ENCODE measurements at places on chromosomes 16 and 17.
A peak's percentile ranks its signal among the peaks of the same experiment; 100 is the strongest.

- DNase-seq = no peak
Observed at GRCh38 chr17:8176998-8177731, 985 bp upstream of the TMEM107 start.

GRCh38 chr16:12091569-12092543 lies 115.3 kb downstream of the SNX29 start:
- no peak for DNase-seq

GRCh38 chr17:68567035-68567434 lies 34.1 kb downstream of the FAM20A start:
- DNase-seq = no peak

GRCh38 chr16:89034971-89035668 lies 58.1 kb upstream of the CBFA2T3 start:
- DNase-seq = no peak

DNA sequence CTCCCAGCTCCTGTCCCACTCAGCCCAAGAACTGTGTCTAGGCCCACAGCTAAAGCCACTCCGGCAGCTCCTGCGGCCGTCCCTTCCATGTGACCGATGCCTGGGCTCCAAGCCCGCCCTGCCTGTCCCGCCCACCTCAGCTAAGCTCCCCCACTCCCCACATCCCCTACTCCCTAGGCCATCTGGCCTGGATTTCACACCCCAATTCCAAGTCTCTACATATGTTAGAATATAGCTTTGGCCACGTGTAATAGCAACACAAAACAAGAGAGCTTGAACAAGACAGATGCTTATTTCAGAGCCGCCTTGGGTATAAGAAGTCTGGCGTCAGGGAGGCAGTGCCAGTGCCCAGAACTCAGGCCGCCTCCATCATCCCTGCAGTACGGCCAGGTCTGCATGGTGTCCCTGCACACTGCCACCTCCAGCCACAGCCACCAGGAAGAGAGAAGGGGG lies 30.0 kb upstream of the USP22 start:
- DNase-seq = no peak

DNA sequence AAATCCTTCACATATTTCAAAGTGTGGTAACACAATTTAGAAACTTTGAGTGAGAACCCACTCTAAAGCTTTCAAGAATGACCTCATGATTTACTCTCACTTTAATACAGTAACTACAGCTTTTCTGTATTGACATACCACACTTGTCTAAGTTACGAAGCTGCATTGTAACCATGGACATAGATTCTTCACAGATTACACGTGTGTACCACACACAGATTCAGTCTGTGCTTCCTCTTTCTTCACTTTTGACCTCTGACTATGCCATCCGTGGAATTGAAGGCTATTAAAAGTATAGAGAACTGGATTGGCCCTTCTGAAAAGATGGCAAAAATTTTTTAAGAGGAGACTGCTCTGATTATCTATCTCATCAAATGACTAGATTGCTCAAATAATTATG lies 172.7 kb downstream of the TANC2 start:
- no peak for DNase-seq

GRCh38 chr16:71537643-71538042 lies 11.4 kb downstream of the CHST4 start:
- no peak for DNase-seq

- DNase-seq = no peak
Observed at GRCh38 chr16:21565861-21566669, 33.3 kb upstream of the METTL9 start.

- no peak for DNase-seq
Observed at GRCh38 chr17:66667491-66668030, 167.4 kb upstream of the CACNG5 start.

DNA sequence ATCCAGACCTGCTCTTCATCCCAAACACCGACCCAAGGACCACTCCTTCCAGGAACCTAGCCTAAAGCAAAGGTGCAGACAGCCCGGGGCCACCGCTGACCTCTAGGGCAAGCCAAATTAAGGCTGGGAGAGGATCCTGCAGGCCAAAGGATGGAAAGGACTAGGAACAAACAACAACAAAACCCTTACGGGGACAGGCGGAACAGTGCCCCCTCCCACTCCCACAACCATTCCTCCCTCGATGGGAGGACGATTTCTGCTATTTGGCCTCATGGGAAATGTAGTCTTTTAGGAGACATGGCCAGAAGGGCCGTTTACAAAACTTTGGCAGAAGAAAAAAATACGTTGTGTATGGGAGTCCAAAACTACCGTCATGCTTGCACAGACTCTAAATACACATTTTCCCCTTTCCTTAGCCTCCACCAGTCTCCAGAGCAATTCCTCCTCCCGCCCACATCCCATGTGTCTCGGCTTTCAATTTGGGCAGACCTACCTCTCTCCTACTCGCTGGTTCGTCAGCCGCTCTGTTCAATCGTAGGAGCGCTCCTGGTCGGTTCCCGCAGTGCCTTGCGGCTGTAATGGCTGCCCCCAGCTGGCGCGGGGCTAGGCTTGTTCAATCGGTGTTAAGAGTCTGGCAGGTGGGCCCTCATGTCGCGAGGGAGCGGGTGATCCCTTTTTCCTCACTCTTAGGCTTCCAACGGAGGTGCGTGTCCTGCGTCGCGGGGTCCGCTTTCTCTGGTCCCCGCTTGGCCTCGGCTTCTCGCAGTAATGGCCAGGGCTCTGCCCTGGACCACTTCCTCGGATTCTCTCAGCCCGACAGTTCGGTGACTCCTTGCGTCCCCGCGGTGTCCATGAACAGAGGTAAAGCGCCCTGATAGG lies at the start of gene ERAL1:
Gene ERAL1 (plus strand): TSS at position 560 of the 879 bp plus-strand sequence. CDS start 19 bp downstream, at position 579.
- peak; percentile 60 for DNase-seq

GRCh38 chr17:79836510-79836971 lies 2.7 kb downstream of the CBX4 start:
- no peak for DNase-seq

- no peak for DNase-seq
Observed at GRCh38 chr16:66869424-66869823, 10.9 kb upstream of the PDP2 start.

DNA sequence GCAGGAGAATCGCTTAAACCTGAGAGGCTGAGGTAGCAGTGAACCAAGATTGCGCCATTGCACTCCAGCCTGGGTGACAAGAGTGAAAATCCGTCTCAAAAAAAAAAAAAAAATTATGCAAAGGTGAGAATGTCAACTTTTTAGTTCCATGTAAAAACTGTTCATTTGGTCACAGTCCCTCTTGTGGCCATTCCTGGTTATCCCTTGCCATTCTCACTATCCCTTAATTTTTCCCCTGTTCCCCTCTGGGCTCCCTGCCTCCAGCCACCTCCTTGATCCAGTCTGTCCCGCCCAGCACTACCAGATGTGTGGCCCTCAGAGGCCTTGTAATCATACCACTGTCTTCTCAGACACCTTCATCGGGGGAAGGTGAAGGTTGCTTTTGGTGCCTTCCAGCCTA lies 23.4 kb downstream of the DCAF7 start:
- DNase-seq = no peak

DNA sequence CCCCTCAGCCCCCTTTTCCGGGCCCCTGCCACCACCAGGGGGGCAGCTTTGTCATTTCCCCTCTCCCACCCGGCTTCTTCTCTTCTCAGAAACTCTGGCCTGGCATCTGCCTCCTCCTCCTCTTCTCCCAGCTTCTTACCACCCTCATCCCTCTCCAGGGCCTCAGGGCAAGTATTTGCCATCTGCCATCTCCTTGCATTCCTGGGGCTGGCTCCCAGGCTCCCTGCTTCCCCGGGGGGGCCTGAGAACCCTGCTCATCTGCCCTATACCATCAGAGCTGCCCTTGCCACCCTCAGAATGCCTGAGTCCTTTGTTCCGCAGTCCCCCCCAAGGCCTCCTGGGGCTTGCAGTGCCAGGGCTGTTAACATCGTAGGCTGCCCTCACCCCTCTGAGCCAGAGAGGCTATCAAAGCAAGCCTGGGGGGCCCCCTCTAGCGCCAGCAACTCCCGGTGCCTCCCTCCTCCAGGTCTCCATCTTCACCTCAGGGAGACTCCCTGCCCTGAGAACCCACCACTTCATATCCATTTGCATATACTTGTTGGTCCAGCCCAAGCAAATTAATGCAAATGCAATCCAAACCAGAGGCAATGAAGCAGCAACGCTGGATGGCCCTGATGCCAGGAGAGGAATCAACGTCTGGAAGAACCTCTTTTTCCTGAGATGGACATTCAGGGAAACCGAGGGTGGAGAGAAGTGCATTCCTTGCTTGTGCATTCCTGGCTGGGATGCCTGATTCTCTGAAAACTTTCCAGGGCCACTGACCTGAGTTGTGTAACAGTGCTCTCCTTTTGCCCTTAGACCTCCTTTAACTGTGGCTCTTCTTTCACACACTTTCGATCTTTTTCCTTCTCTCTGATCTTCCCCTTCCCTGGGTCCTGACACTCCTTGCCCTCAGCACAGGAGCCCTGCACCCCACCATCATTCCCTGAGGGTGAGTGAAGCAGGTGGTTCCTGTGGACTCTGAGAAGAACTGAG lies 20.7 kb upstream of the SP2 start:
- no peak for DNase-seq

- DNase-seq = no peak
Observed at GRCh38 chr16:30041841-30042240, 10.8 kb upstream of the TLCD3B start.

DNA sequence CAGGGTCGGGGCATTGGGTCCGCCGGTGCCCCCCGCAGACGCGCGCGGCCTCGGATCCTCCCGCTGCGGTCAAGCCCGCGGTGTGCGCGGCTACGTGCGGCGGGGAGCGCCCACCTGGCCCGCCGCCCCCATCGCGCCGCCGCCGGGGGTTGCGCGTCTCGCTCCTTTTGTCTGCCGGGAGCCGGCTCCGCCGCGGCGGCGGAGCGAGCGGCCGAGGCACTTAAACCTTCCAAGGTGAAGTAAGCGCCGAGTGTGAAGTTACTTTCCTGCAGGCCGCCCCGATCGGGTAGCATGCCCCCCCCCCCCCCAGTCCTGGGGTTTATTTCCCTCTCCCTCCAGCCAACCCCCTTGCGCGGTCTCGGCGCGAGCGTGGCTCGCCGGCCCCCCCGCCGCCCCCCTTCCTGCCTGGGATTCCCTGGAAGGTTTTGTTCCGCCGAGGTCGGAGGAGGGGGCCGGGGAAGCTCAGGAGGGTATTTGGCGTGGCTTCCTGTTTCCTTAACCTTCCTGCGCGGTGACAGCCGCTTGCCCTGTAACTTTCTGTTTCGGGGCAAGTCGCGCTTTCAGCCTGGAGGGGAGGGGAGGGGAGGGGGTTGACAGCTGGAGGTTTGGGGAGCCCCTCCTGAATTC lies 56.6 kb upstream of the GSE1 start:
- DNase-seq = no peak

GRCh38 chr16:14110728-14111251 lies 39.7 kb downstream of the MRTFB start:
- no peak for DNase-seq

- DNase-seq = no peak
Observed at GRCh38 chr16:81318711-81319110, 3.9 kb downstream of the GAN start.

DNA sequence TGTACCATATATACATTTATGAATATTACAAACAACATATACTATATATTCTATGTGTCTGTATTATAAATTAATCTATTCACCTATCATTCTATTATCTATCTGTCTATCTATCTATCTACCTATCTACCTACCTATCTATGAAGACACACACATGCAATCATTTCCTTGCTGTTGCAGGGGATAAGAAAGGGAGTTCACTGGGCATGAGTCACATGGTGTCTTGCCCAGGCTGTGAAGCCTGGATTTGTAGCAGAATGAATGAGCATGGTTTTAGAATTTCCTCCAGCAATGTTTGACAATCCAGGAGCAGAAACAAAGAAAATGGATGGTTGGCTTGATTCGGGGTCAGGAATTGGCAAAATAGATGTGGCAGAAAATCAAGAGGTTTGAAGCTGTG lies 23.2 kb upstream of the FAM20A start:
- DNase-seq = no peak

DNA sequence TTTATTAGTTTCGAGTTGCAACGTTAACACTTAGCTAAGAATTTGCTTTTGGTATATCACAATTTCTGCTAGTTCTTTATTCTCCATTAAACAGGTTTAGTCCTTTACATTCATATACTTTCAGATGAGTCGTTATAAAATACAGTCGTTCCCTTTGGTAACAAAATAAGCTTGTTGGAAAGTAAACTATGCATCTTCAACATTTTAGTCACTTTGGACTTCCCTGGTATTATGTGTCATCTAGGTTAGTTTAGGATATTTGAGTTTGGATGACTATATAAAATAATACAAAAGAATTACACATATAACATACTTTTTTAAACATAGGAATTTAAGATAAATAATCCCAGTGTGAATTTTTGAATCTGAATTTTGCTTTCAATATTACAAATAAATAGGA lies 351.5 kb downstream of the BCAS3 start:
- DNase-seq = no peak

DNA sequence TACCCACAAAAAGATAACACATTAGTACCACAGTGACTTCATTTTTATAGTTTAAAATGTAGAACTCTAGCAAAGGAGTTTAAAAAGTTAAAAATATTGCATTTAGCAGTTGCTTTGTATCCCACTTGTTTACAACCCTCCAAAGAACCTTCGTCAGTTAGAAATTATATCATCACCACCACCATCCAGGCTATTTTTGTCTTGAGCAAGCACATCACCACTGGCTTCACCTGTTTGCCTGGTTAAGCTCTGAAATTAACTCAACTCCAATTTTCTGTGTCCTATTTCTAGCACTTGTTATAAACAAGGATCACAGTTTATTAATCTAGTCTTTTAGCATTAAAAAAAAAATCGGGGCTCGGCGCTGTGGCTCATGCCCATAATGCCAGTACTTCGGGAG lies 6.1 kb downstream of the GLYR1 start:
- DNase-seq = no peak

DNA sequence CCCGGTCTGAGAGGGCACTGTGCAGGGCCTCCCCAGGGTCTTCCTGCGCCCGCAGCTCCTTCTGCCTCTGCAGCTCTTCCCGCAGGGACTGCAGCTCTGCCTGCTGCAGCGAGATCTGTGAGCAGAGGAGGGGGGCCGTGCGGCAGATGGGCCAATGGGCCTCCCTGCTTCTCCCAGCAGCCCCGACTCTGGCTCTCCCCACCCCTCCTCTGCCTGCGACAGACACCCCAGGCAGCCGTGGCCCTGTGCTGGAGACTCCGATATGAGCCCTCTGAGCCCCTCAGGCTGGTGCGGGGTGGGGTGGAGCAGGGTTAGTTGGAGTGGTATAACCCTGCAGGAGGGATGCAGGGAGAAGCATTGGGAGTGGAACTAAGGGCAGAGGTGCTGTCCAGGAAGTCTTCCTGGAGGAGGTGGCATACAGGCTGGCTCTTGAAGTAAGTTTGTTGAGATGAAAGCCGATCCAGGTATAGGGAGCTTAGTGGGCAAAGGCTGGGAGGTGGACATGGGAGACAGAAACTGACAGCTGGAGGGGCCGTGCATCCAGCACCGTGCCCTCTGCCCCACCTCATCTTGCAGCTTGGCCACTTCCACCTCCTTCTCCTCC lies 5.0 kb downstream of the THOC6 start:
- no peak for DNase-seq

DNA sequence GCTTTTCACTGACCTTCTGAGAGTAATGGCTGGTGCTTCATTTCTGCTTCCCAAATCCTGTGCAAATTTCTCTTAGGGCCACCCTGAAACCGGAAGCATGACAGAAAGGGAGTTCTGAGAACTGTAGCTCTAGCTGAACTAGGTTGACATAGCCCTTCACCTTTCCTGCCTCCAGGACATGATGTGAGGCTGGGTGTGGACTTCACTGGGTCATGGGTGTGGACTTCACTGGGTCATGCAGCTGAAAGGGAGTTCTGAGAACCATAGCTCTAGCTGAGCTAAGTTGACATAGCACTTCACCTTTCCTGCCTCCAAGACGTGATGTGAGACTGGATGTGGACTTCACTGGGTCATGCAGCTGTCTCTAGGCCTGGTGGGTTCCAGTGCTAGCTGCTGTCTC lies 54.3 kb upstream of the NLRP1 start:
- DNase-seq = no peak
